Cardiac muscle cell (in vitro differentiated cells and primary cell): ENCODE measurements at places on chromosomes 6 and 20. TPM values are rescaled to one million over a fixed set of nuclear protein-coding genes. Genes with fewer than 3 reads are reported as not detected.

- no peak for DNase-seq
Measured at GRCh38 chr20:48683467-48684175, 144.2 kb downstream of the PREX1 start.

GRCh38 chr6:84709121-84709520 is 55.3 kb downstream of the TBX18 start:
- DNase-seq: no peak

The SLC22A16 gene
- total RNA-seq: not detected in 2 replicates

DNA sequence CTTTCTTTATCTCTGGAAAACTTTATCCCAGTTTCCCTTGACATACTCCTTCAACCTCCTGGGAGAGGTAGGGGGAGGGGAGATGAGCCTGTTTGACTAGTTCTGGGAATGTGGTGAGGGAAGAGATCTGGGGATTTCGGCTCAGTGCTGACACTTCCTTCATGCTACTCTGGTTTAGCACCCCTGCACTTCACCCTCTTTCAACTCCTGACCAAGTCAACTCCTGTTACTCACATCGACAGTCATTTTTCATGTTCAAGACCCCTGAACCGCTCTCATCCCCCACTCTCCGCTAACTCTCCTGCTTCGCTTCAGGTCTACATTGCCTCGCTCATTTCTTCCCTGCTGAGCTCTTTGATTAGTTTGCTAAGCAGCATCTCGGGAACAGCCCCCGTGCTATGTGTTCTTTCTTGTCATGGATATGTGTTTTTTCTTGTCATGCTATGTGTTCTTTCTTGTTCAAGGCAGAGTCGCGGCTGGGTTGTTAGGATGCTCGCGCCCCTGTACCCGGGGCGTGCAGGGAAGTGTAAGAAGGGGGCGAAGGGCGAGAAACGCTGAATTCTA is 16.6 kb upstream of the TRIM27 start:
- DNase-seq: no peak

The PMEPA1 gene
- 2.4 and 8.8 TPM in 2 replicates for total RNA-seq
